B cell (primary cell): ENCODE measurements at places on chromosomes 13 and 19.

DNA sequence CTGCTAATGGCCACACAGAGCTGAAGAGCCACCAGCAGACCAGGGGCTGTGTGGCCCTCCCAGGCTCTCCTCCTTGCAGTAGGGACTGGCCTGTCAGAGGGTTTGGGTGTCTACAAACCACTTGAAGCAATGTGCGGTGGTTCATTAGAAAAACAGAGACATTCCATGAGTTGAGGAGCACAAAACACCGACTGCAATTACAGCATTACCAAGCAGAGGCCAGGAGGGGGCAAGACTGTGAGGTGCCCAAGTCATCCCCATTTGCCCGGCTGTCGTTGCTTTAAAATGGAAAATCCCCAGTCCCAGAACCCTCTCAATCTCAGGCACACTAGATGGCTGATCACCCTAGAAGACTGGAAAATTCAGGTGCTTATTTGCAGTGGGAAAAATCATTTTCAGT, 15.0 kb downstream of the TMTC4 start:
- no peak for DNase-seq
- H3K27ac ChIP-seq: no peak overlapping the region
- peaks cover 37% of the 10 kb centered on the region for H3K36me3 ChIP-seq
- peaks cover 12% of the 10 kb centered on the region for H3K4me1 ChIP-seq
- H3K27me3 ChIP-seq: no peaks in the 10 kb centered on the region

- H3K4me1 ChIP-seq: peaks cover 8% of the 10 kb centered on the region
- peak overlapping the region; percentile 65 for H3K27ac ChIP-seq
These were observed 86.9 kb downstream of the HSPH1 start for GRCh38 chr13:31074756-31075155.

- no peaks in the 10 kb centered on the region for H3K4me1 ChIP-seq
- H3K27me3 ChIP-seq: peaks cover 5% of the 10 kb centered on the region
- no peak overlapping the region for H3K27ac ChIP-seq
- no peaks in the 10 kb centered on the region for H3K36me3 ChIP-seq
- DNase-seq: no peak
These were observed 72.2 kb downstream of the KCTD15 start for GRCh38 chr19:33868788-33869412.

GRCh38 chr19:49301165-49301865, 23.7 kb downstream of the SLC6A16 start:
- peak; percentile 89 for DNase-seq
- no peaks in the 10 kb centered on the region for H3K27me3 ChIP-seq
- H3K4me1 ChIP-seq: peaks cover 10% of the 10 kb centered on the region
- H3K4me3 ChIP-seq: peak overlapping the region; percentile 41
- no peaks in the 10 kb centered on the region for H3K36me3 ChIP-seq

- no peak overlapping the region for H3K27ac ChIP-seq
These were observed 242.1 kb downstream of the KLF5 start for GRCh38 chr13:73300718-73301425.

GRCh38 chr19:54248016-54248601, 5.5 kb upstream of the LILRA6 start:
- H3K4me3 ChIP-seq: no peak overlapping the region
- H3K36me3 ChIP-seq: no peaks in the 10 kb centered on the region
- no peak for DNase-seq
- peaks cover 13% of the 10 kb centered on the region for H3K4me1 ChIP-seq
- H3K27me3 ChIP-seq: peaks cover 33% of the 10 kb centered on the region
- no peak overlapping the region for H3K27ac ChIP-seq

DNA sequence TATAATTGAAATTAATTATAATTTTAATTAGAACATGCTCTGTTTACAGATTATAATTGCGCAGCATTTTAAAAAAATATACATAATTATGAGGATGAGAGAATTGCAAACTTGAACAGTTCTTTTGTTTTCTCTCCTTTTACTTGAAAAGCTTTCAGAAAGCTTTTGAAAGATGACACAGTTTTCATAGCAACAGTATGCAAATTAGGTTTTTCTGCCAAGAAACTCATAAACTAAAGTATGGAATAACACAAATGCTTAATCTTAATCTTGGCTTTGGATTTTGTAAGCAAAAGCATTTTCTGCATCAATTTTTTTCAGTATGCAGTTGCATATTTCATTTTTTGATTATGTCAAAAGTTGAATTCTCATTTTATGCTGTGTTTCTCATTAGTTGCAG, 32.8 kb upstream of the AKAP11 start:
- no peaks in the 10 kb centered on the region for H3K36me3 ChIP-seq
- no peaks in the 10 kb centered on the region for H3K27me3 ChIP-seq
- no peak overlapping the region for H3K4me3 ChIP-seq

GRCh38 chr19:16859626-16860025, 29.2 kb upstream of the F2RL3 start:
- DNase-seq: no peak
- H3K27ac ChIP-seq: no peak overlapping the region
- H3K36me3 ChIP-seq: peaks cover 35% of the 10 kb centered on the region
- peaks cover 9% of the 10 kb centered on the region for H3K4me1 ChIP-seq

DNA sequence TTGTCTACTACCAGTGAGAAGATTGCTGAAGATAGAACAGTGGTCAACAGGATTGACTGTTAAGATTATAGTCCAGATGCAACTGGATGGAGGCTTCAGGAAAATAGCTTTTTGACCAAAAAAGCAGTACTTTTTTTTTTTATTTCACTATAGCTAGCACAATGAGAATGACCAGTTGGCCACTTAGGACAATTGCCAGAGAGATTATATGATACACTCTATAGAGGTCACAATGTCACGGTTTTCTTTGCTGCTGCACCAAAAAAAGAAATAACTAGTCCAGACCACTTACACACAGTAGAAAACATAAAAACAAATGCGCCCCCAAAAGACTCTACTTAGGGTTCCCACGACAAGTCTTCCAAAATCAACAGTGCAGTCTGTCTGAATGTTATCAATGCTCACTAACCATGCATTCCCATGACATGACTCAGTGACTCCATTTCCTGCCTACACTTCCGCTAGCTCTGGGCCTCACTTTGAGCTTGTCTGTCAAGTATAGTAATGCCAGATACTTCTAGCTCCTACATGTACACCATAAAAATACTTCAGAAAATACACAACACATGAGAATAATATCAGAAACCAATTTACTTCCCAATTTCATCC, 209.1 kb upstream of the STARD13 start:
- H3K4me3 ChIP-seq: no peak overlapping the region
- H3K27me3 ChIP-seq: no peaks in the 10 kb centered on the region
- H3K36me3 ChIP-seq: no peaks in the 10 kb centered on the region
- DNase-seq: no peak
- peaks cover 10% of the 10 kb centered on the region for H3K4me1 ChIP-seq

GRCh38 chr19:2060884-2061494, 9.9 kb upstream of the MKNK2 start:
- H3K27ac ChIP-seq: peak overlapping the region; percentile 92
- H3K27me3 ChIP-seq: no peaks in the 10 kb centered on the region
- DNase-seq: no peak
- no peaks in the 10 kb centered on the region for H3K36me3 ChIP-seq
- H3K4me3 ChIP-seq: peak overlapping the region; percentile 84

DNA sequence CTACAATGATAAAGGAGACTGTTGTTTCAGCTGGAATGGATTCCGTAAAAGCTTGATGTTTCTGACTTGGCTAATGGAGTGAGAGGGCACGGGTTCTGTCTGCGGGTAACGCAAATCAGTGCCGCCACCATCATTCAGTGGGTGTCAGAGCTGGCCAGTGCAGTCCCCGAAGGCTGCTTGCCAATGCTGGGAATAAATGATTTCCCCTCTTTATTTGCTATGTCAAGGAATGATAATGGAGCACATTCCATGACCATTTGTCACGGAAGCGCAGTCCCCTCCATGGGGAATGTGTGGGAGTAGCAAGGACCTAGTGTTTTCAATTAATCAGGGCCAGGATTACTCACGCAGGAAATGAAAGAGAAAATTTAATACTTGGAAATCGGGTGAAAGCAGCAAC, 899.3 kb downstream of the UQCRFS1 start:
- no peaks in the 10 kb centered on the region for H3K27me3 ChIP-seq
- no peaks in the 10 kb centered on the region for H3K36me3 ChIP-seq

DNA sequence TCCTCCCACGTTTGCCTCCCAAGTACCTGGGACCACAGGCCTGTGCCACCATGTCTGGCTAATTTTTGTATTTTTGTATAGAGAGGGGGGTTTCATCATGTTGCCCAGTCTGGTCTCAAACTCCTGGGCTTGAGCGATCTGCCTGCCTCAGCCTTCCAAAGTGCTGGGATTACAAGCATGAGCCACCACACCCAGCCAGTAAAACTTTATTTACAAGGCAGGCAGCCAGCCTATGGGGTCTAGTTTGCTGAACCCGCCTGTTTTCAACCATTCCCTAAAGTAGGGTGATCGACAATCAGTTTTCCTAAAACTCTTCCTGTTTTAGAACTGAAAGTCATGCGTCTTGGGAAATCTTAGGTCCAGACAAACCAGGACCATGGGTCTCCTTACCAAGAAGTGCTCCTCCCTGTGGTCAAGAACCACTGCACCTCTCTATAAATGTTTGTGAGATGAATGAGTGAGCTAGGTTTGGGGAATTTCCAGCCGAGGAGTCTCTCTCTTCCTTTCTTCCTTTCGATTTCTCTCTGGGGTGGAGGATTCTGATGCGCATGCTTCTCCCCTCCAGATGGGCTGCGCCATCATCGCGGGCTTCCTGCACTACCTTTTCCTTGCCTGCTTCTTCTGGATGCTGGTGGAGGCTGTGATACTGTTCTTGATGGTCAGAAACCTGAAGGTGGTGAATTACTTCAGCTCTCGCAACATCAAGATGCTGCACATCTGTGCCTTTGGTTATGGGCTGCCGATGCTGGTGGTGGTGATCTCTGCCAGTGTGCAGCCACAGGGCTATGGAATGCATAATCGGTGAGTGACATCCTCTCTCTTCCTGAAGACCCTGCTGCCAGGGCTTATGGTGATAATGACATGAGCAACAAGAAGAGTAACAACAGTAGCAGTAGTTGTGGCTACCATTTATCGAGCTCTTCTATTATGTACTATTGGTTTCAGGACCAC, 38.7 kb downstream of the ADGRE1 start:
- H3K36me3 ChIP-seq: no peaks in the 10 kb centered on the region
- no peak for DNase-seq
- no peak overlapping the region for H3K4me3 ChIP-seq

DNA sequence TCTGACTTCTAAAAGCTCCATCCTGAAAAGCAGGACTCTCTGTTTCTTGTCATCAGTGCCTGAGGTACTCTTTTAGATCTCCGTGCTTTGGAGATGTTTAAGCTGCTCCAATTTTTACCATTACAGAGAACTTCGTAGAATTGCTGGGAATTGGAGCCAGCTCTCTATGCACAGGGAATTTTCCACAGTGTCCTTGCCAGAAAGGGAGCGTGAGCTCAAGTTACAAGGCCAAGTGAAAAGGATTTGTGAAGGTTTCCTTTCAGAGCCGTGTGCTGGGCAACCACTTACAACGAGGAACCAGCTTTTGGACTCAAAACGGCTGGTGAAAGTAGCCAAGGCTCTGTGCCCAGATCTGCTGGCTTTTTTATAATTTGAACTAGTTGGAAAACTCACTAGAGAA, 82.6 kb downstream of the NUFIP1 start:
- no peak for DNase-seq
- H3K4me3 ChIP-seq: no peak overlapping the region
- peaks cover 3% of the 10 kb centered on the region for H3K27me3 ChIP-seq
- H3K4me1 ChIP-seq: no peaks in the 10 kb centered on the region
- no peaks in the 10 kb centered on the region for H3K36me3 ChIP-seq

DNA sequence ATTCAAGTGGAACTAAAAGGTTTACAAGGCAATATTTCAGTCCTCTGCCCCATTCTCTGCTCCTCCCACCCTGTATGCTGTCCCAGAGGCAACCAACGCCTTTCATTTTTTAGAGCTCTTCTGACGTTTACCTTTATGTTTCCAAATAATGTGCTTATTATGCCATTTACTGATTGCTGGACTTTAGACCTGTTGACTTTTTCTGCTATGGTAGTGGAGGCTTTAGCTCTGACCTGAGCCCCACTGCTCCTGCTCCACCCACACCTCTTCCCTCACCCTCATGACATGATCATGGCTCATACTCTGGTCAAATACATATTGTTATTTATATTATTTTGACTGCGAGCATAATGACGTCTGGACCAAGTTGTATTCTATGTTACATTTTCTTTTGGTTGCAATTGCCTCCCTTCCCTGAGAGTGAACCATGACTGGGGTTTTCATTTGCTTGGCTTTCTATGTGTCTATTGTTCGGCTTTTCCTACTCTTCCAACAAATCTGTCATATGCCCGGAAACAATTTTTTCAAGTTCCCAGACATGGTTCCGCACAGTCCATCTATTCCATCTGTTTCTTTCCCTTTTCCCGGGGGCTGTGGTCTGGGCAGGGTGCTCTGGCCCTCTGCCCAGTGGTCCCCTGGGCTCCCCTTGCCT, 31.4 kb upstream of the GJB6 start:
- no peak overlapping the region for H3K27ac ChIP-seq
- H3K4me3 ChIP-seq: no peak overlapping the region
- no peak for DNase-seq
- no peaks in the 10 kb centered on the region for H3K27me3 ChIP-seq
- H3K4me1 ChIP-seq: no peaks in the 10 kb centered on the region

- H3K4me3 ChIP-seq: peak overlapping the region; percentile 9
- H3K36me3 ChIP-seq: peaks cover 19% of the 10 kb centered on the region
- no peaks in the 10 kb centered on the region for H3K27me3 ChIP-seq
- H3K4me1 ChIP-seq: peaks cover 67% of the 10 kb centered on the region
These were observed 106.0 kb downstream of the KDM4B start for GRCh38 chr19:5074830-5075394.

DNA sequence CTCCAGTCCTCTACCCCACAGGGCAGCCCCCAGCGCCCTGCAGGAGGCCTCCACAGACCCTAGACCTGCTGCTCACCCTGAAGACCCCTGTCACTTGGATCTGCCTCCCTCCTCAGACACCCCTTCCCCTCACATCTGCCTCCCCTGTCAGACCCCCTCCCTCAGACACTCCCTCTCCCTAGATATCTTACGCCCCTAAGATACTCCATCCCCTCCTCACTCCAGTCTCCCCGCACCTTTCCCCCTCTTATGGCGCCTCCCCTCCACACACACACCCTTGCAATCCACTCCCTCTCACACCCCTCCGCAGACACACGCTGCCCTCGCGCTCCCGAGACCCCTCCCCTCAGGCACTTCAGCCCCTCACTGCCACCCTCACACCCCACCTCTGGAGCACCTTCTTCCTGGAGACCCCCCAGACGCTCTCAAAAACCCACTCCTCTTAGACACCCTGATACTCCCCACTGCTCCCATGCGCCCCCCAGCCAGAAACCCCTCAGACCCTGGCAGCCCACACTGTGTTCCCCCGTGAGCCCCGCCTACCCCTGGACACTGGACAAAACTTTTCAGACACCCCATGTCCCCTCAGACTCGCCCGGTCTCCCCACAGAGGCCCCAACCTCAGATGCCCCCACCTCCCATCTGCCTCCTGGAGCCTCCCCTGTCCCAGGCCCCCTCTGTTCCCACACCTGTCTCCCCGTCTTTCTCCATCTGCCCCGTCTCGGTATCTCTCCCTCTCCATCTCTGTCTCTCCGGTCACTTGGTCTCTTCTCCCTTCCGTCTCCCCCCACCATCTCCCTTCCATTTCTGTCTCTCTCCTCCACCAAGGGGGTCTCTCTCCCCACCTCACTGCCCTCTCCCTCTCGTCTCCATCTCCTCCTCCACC, 14.5 kb downstream of the ERFL start:
- no peak overlapping the region for H3K4me3 ChIP-seq
- peaks cover 30% of the 10 kb centered on the region for H3K27me3 ChIP-seq
- H3K4me1 ChIP-seq: peaks cover 44% of the 10 kb centered on the region
- DNase-seq: no peak
- H3K36me3 ChIP-seq: no peaks in the 10 kb centered on the region

GRCh38 chr19:12156223-12157058, at the start of gene ZNF625:
TSS of gene ZNF625 (minus strand) at chr19:12156734. CDS start at chr19:12156558, 176 bp downstream.
- peaks cover 7% of the 10 kb centered on the region for H3K4me1 ChIP-seq
- peak; percentile 51 for DNase-seq
- H3K27ac ChIP-seq: peak within 1 kb of the TSS; percentile 54
- H3K36me3 ChIP-seq: no peaks in the 10 kb centered on the region
